ENCODE measurements at places on chromosomes 16 and 17. TPM values are rescaled to one million over a fixed set of nuclear protein-coding genes. Genes with fewer than 3 reads are reported as not detected.

DNA sequence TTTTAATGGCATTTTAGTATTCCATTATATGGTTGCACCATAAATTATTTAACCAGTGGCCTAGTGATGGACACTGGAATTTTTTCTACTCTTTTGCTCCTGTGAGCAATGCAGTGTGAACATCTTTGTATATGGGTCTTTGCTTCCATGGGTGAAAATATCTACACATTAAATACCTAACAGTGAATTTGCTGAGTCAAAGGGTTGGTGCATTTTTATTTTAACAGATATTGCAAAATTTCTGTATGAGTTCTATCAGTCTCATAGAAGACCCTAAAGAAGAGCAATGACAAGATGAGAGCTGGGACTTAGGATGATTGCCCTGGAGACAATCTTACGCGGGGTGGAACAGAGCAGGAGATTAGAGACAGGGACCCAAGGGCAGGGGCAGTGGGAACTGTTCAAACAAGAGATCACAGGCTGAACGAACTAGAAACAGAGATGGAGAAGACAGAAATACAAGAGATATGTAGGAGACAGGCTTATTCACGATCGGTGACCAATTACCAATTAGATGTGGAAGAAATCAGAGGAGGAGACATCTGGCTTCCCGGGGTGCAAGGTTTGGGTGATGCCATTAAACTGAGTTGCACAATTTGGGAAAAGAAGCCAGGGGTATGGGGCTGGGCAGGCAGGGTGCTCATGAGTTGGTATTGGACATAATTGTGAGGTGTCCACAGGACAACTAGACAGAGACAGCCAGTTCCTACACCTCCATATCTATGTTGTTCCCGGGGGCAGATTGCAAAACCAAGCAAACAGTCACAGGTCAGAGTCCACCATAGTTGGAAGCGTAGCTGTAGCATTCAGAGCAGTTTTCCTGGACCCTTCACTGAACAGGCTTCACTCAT, 39.9 kb upstream of the LONP2 start:
- no peak for DNase-seq

GRCh38 chr17:68498479-68499326, 13.5 kb upstream of the PRKAR1A start:
- DNase-seq: no peak

DNA sequence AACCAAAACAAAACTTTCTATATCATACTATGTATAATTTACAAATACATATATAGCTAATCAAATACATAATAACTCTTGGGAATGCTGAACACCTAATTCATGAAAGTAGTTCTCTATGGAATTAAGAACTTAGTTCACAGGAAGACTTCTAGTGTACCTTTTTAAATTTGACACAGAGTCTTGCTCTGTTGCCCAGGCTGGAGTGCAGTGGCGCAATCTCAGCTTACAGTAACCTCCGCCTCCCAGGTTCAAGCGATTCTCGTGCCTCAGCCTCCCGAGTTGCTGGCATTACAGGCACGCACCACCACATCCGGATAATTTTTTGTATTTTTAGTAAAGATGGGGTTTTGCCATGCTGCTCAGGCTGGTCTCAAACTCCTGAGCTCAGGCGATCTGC, 24.7 kb downstream of the RFWD3 start:
- no peak for DNase-seq

GRCh38 chr16:51755039-51755501, 604.0 kb upstream of the SALL1 start:
- no peak for DNase-seq

DNA sequence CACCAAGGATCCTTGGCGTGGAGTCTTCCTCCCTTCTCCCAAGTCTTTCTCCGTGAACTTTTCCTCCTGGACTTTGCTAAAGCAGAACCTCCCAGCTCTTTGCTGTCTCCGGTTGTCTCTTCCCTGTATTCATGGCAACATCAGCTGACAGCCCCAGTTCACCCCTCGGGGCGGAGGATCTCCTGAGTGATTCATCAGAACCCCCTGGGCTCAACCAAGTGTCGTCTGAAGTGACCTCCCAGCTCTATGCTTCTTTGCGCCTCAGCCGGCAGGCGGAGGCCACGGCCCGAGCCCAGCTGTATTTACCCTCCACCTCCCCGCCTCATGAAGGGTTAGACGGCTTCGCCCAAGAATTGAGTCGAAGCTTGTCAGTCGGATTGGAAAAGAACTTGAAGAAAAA, 943 bp downstream of the CNTROB start:
- peak; percentile 59 for DNase-seq

GRCh38 chr17:65674246-65675045, 113.0 kb upstream of the AXIN2 start:
- no peak for DNase-seq

GRCh38 chr17:51820252-51820651, 338.3 kb downstream of the CA10 start:
- no peak for DNase-seq

DNA sequence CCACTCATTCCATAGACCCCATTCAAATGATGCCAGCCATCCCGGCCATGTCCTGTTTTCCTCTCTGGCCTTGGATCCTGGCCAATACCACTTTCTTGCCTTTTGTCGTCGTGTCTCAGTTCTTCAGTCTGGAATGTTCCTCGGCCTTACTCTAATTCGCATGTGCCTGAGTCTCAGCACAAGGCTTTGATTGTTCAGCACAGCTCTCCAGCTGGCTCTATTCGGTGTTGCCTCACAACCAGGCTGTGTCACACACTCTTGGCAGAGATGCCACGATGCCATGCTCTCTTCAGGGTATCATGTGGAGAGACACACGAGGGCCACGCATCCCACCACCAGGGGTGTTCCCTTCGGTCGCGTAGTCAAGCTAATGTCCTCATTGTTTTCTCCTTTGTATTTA, 1.8 kb upstream of the VPS4A start:
- DNase-seq: no peak

GRCh38 chr16:56094231-56094630, 97.1 kb upstream of the GNAO1 start:
- no peak for DNase-seq

DNA sequence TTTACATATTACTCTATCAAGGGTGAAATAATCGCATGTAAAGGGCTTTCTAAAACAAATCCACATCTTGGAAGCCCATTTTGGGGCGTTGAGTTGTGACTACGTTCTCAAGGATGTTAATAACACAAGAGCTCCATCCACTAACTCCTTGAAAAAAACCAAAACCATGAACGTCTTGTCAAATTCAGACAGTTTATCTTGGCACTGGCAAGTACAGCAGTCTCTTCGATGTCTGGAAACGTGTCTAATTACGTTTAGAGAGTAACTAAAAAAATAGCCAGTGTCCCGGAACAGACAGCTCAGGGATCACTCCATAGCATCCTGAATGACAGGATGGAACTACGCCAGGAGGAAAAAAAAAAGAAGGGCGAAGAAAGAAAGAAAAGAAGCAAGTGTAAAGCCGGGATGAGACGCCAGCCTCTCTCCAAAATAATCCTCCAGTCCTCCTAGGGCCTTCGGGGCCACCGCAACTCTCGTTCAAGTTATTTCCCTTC, 954 bp downstream of the MYO1D start:
- DNase-seq: no peak

DNA sequence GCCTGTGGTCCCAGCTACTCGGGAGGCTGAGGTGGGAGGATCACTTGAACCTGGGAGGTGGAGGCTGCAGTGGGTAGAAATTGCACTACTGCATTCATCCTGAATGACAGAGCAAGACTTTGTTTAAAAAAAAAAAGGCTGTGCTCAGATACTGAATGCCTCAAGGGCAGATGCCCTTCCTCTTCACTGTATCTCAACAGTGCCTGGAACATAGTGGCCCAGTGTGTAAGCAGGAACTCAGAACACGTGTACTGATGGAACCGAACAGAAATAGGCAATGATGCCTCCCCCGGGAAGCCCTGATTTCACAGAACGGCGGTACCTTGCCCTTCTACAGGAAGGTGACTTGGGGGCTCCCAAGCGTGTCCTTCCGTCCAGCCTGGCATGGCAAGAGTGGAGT, 46.8 kb downstream of the PLXDC1 start:
- no peak for DNase-seq

GRCh38 chr16:14963281-14964173, 11.3 kb upstream of the PDXDC1 start:
- no peak for DNase-seq

GRCh38 chr16:85878875-85879274, 20.1 kb upstream of the IRF8 start:
- DNase-seq: no peak

GRCh38 chr16:4260360-4260759, 12.5 kb downstream of the TFAP4 start:
- DNase-seq: no peak

- no peak for DNase-seq
These were observed 49.4 kb downstream of the BEAN1 start for GRCh38 chr16:66476328-66477027.

DNA sequence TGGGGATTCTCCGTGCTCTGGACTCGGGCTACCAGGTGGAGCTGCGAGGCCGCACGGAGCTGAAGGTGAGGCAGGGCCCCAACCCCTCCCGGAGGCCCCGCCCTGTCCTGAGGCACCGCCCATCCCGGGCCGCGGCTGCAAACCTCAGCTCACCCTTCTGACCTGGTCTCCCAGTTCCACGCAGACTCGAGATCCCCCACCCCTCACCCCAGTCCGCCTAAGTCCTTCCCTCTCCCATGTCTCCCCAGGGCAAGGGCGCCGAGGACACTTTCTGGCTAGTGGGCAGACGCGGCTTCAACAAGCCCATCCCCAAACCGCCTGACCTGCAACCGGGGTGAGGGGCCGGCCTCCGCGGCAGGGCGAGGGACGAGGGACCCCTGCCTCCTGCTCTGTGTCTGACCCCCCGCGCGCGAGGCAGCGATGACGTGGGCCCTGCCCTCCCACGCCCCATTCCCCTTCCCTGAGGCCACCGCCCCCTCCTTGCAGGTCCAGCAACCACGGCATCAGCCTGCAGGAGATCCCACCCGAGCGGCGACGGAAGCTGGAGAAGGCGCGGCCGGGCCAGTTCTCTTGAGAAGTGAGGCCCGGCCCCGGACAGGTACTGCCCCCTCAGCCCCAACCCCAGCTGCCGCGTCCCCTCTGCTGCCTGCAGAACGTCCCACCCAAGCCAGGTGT, 13.7 kb downstream of the GUCY2D start:
- DNase-seq: no peak

- no peak for DNase-seq
These were observed 10.1 kb upstream of the RPH3AL start for GRCh38 chr17:362721-363120.

GRCh38 chr16:83830091-83830768, 22.5 kb downstream of the HSBP1 start:
- DNase-seq: no peak

- no peak for DNase-seq
These were observed 23.9 kb upstream of the MEAK7 start for GRCh38 chr16:84528322-84528721.

DNA sequence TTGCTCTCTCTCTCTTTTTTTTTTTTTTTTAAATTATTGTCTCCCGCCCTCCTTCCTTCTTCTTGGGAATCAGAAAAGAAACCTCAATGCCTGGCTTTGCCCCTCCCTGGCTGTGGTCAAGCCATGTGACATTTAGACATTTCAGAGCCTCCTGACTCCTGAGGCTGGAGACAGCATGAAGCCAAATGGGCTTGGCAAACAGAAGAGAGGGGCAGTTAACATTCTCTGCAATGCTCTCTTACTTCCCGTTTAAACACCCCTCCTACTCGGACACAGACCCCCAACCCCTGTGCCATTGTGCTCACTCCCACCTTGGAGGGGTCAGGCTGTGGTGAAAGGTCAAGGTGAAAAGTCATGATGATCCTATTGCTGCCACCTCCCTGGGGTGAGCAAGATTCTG, 14.7 kb upstream of the MEOX1 start:
- DNase-seq: no peak

DNA sequence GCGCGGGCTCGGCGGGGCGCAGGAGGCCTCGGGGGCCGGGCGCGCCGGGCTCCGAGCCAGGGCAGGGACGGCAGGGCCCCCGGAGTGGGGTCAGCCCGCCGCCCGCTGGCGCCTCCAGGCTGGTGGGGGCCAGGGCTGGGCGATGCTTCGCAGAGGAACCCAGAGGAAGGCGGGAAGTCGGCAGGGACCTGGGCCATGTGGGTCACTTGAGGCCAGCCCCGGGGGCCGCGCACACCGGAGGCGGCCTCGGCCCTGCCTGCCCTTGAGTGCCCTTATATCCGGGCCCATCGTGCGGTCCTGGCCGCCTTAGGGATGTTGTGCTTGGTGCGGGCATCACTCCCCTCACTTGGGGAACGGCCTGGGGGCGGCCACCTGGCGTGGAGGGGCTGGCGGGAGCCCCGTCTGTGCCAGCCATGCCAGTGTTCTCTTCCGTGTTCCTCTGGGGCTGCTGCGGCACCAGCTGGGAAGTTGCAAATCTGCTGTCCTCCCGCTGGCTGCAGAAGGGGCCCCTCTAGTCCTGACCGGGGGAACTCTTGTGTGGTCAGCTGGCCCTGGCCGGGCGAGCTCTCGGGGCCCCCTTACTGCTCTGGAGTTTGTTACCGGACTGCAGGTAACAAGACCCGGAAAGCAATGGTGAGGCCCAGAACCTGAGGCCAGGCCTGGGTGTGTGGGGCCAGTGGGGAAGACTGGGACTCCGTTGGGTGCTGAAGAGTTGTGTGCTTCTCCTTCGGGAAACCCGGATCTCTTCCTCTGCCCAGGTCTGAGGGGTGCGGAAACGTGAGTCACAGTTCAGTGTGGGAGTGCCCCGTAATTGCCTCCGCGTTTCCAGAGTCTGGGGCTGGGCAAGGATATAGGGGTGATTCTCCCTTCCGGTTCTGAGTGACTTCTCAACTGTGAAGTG, 849 bp downstream of the CAPN15 start:
- DNase-seq: no peak

- DNase-seq: no peak
These were observed 46.8 kb downstream of the SREBF1 start for GRCh38 chr17:17789828-17790636.

GRCh38 chr16:66948837-66949225, 12.2 kb upstream of the CES3 start:
- DNase-seq: no peak

RHBDF2 gene
- polyA plus RNA-seq: 2.6 TPM

LIMD2 gene
- polyA plus RNA-seq: 23.1 TPM

ZP2 gene
- polyA plus RNA-seq: not detected

ADAD2 gene
- polyA plus RNA-seq: not detected

GPRC5B gene
- polyA plus RNA-seq: 1.8 TPM

CHST5 gene
- polyA plus RNA-seq: 0.97 TPM

DNAI2 gene
- polyA plus RNA-seq: not detected

IGFBP4 gene
- polyA plus RNA-seq: 99.2 TPM

ARL5C gene
- polyA plus RNA-seq: not detected

DCUN1D3 gene
- 3.9 TPM for polyA plus RNA-seq

KRTAP3-2 gene
- polyA plus RNA-seq: not detected

CHP2 gene
- 0.23 TPM for polyA plus RNA-seq

KLHL36 gene
- 25.6 TPM for polyA plus RNA-seq

C16orf86 gene
- 14.4 TPM for polyA plus RNA-seq

All from aorta (tissue), 5 donors.